Psoas muscle (tissue), 8 donors: ENCODE measurements at places on chromosomes 2 and 18. TPM values are rescaled to one million over a fixed set of nuclear protein-coding genes. Genes with fewer than 3 reads are reported as not detected.

DNA sequence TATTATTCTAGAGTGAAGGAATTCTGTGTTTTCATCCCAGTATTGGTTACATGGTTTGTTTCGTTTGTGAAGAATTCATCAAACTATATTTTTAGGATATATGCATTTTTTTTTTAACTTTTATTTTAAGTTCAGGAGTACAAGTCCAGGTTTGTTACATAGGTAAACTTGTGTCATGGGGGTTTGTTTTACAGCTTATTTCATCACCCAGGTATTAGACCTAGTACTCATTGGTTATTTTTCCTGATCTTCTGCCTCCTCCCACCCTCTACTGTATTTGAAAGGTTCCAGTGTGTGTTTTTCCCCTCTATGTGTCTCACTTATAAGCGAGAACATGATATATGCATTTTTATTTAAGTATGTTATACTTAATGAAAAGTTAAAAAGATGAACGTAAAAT lies 47.6 kb downstream of the SCN9A start:
- DNase-seq = no peak

DNA sequence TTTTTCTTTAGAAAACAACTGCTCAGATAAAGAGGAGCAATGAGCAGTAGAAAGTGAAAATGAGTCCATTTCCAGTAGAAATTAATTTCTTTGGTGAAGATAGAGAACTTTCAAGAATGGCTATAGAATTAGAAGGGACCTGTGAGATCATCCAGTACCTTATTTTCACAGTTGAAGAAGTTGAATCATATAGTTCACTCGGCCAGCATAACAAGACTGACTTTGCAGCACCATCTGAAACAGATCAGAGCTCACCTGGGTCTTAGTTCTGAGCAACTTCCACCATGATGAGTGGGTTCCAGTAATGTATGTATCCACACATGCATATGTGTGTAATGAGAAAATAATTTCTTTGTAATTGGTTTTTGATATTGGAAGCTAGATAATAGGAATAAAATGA lies 58.6 kb downstream of the CERS6 start:
- no peak for DNase-seq

DNA sequence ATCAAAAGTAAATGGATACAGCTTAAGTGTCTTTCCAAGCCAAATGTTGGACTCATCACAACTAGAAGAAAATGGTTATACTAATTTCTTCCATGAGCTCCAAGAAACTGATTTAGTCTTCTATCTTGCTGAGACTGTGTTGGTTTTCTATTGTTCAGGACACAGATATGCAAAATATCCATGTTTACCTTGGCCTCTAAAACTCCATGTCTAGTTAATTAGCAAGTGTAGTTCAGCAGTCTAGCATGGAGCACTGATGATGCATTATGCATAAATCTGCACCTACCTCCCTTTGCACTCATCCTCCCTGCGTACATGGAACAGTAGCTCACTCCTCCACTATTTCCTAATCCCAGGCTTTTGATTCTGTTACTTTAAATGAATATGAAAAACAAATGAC lies 731.4 kb upstream of the CHAC2 start:
- no peak for DNase-seq

DNA sequence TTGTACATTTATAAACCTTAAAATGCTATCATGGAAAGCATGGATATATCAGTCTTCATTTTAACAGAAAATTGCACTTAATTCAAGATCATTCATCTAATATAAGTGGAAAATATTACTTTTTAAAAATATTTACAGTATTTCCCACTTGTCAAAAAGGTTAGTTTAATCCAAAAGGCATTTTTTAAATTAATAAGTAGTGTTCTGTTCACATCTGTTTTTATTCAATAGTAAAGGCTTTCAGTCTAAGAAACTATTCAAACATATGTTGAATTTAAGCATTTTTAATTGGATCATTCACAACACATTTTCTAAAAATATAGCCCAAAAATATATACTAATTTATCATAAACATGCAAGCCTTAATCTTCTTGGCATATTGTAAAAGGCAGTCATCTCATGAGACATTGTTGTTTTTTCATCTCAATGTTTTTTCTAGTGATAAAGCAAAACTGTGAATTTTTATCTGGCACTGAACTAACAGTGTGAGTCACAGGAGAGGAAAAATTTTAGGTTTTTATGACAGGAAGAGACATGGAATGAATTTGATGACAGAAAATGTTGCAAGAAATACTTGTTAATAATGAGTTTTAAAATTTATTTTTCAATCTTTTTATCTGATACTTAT lies 1642.5 kb upstream of the TMEFF2 start:
- no peak for DNase-seq

GRCh38 chr2:102367331-102367971 lies 11.9 kb downstream of the IL18R1 start:
- no peak for DNase-seq

The NCKAP5 gene
- 0.15 TPM for total RNA-seq

The SMCHD1 gene
- total RNA-seq = 23.0 TPM

The SLC4A5 gene
- total RNA-seq = 2.7 TPM

The LYG1 gene
- 0.39 TPM for total RNA-seq

The C2orf78 gene
- not detected for total RNA-seq
